Uterus (tissue), 4 donors: ENCODE measurements at places on chromosomes 12 and 14. TPM values are rescaled to one million over a fixed set of nuclear protein-coding genes. Genes with fewer than 3 reads are reported as not detected.

The SNAPC1 gene
- 8.5 TPM for total RNA-seq

The TXNRD1 gene
- 76.0 TPM for total RNA-seq

The PPP1R1A gene
- 9.0 TPM for total RNA-seq

The IRAK3 gene
- total RNA-seq: 29.1 TPM

GRCh38 chr14:21227150-21227549, 42.1 kb downstream of the HNRNPC start:
- DNase-seq: no peak

DNA sequence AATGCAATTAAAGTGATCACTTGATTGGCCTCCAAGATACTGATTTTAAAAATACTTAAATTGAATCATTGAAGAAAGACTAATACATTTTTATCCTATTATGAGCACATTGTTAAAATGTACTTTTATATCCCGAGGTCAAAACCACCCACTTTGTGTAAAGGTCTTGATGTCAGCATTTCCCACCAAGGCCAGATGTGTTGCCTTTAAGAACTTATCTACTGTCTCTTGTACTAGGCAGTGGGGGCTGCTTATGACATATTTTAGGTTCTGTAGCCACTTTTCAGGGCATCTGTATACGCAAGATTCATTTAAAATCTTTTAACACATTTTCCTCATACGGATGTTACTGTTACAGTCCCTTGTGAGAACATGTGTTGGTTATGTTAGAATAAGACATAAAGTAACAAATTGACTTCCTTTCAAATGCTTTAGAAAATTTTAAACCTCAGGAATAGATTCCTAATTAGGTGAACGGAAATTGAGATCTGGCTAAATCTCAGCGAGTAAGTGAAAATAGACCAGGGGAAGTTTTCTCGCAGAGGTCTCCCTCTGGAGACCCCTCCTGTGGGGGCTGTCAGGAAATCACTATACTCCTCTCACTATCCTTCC, 456.2 kb downstream of the ADAMTS20 start:
- no peak for DNase-seq

The GRIN2B gene
- total RNA-seq: under 0.01 TPM

DNA sequence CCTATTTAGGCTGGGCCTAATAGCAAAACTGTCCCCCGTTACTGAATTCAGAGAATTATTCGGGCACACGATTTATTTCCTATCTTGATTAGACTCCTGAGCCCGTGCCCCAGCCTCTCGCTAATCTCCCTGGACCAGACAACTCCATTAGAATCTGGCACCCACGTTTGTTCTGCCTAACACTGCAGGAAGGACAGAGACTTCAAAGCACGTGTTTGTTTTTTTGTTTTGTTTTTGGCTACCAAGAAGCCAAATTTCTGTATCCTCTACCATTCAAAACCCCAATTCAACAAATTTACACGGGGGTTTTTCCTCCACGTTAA, 4.8 kb downstream of the USP44 start:
- no peak for DNase-seq

DNA sequence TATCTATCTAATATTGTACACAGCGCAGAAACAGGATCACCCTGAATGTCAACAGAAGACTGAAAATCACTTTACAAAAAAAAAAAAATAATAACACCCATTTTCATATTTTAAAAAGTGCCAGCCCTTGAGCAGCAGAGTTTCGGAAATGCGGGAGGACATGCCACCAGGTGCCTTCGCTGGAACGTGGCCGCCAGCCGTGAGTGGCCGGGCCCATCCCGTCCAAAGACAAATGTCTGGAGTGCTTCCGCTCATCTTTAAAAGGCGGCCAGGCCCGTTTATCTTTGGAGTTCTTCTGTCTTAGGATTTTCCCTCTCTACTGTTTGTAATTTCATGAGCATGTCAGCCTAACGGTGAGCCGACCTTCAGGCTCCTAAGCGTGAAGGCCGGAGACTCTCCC, 43.5 kb downstream of the LRTM2 start:
- DNase-seq: no peak

The IFNG-AS1 gene
- total RNA-seq: not detected

- DNase-seq: no peak
Observed at GRCh38 chr14:54106661-54107377, 150.2 kb upstream of the BMP4 start.

- DNase-seq: no peak
Observed at GRCh38 chr12:112645586-112645985, 146.0 kb upstream of the RPH3A start.

- DNase-seq: no peak
Observed at GRCh38 chr14:54396183-54396492, 669 bp upstream of the CDKN3 start.

The RNASE3 gene
- total RNA-seq: not detected

GRCh38 chr12:69247268-69248018, 8.1 kb downstream of the CPSF6 start:
- DNase-seq: no peak

The KRT83 gene
- total RNA-seq: 0.21 TPM

- no peak for DNase-seq
Observed at GRCh38 chr12:66716522-66716921, 37.6 kb upstream of the GRIP1 start.

DNA sequence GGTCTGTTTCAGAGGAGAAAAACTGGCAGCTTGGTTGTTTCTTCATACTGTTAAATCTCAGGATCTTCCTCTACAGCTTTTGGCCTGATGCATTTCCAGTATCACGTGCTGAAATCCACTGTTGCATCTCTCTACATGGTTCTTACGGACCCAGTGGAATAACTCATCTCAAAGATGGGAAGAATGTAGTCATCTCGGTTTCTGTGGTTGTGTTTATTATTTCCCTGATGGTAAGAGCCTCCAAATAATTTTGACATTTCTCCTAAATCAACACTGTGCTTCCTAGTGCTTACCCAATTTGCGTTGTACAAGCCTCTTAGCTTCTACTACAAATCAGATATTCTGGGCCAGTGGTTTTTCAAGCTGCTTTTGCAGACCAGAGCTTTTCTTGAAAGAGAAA, 812.8 kb downstream of the C12orf50 start:
- no peak for DNase-seq

The GALNT8 gene
- 5.8 TPM for total RNA-seq

GRCh38 chr12:121120323-121120722, 12.4 kb upstream of the P2RX7 start:
- DNase-seq: no peak

DNA sequence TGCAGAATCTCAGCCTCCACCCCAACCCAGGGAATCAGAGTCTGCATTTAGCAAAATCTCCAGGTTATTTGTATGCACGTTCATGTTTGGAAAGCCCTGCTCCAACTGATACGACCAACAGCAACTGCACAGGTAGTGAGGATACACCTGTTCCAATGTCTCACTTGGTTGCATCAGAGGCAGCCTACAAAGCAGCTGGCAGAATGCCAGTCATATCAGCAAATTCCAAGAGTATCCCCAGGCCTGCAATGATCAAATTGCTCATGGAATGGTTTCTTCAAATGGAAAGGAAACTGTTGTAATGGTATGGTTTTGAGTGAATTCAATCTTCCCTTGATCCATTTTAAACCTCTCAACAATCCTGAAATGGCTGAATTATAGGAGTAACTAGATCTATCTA, 75.4 kb downstream of the GRIP1 start:
- DNase-seq: no peak

DNA sequence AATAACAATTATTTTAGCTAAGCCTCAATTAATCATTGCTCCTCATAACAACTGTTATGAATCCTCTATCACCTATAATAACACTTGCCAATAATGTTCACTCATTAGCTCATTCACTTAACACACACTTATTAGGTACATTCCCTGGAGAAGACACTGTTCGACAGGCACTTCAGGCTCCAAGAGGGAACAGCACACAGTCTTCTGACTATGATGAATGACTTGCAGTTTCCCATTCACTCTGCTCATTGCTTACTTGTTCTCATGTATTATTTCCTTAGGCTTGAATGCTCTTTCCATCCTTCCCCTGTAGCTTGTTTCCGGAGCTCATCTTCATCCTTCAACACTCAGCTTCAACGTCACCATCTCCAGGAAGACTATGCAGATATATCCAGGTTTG, 437.3 kb downstream of the TMEM132D start:
- DNase-seq: no peak

- DNase-seq: no peak
Observed at GRCh38 chr12:128853600-128854197, 421 bp downstream of the GLT1D1 start.

DNA sequence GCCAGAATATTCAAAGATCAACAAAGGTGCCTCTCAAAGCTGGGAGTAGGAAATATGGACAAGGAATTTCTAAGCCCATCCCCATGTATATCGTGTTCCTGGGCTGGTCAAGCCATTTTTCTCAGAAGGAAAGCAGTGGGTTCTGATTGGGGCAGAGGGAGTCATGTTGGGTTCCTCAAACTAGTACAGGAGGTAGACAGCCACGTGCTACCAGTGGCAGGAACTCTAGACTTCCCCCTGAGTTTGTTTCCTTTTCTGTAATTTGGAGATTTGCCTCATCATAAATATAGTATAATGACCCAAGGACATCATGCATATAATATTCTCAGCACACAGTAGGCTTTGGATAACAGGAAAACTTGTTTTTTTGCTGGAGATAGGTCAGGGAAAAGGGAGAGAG, 16.4 kb upstream of the PLEKHH1 start:
- no peak for DNase-seq

DNA sequence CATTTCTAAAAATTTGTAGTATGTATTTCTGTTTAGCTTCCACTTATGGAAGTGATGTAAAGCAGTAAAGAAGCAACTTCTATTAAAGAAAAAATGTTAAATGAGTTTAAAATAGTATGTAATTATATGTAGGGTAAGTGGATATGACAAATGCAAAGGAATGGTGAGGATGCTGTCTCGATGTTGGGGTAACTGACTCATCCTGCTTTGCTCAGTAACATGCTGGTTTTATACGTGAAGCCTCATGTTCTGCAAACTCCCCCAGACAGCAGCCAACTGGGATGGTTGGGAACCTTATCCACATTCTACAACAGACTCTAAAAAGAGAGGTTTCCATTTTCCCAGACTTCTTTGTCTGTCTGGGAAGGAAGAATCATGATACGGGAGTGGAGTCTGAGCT, 1006.4 kb upstream of the TMEM132C start:
- DNase-seq: no peak

- DNase-seq: no peak
Observed at GRCh38 chr12:44968965-44969364, 81.9 kb downstream of the DBX2 start.

The CBLN3 gene
- total RNA-seq: 1.3 TPM

DNA sequence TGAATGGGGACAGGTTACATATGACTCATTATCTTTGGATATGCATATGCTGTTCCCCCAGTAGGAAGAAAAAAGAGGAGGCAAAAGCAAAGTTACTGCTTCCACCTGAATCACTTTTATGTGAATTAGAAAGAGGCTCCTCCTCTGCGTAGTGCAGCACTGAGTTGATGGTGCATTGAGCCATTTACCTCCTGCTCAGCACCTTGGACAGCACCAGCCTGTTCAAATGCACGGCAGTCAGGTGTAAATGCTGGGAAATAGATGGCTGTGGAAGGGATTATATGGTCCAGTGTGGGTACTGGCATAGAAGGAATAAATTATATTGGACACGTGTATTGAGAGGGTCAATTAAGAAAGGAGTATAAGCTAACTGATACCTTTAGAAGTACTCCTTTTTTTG, 541.9 kb upstream of the SEL1L start:
- DNase-seq: no peak

The PPP1R36 gene
- not detected for total RNA-seq

GRCh38 chr14:95204705-95205104, 47.4 kb upstream of the DICER1 start:
- DNase-seq: no peak

The KLRD1 gene
- total RNA-seq: 3.2 TPM

DNA sequence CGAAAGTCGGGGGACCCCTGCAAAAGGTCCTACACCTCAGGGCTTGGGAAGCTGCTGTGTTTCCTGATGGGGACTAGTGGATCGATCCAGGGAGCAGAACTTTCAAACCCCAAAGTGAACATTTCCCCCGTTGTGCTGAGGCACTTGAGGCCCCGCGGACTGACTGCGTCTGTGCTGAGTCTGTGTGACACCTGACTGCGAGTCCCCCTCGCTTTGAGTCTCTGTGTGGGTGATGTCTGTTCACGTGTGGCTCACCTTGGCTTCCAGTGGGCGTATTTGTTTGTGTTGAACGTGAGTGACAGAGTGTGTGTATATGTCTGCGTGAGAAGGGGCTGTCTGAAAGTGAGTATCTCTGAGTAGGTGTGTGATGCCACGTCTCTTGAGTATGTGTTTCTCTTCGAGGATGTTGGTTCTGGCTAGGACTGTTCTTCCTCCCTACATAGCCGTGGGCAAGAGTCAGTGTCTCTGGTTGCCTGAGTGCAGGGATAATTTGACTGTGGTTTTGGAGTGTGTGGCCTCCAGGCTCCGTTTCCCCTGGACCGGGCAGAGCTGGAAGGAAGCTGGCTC, 1.3 kb downstream of the TEAD4 start:
- no peak for DNase-seq

DNA sequence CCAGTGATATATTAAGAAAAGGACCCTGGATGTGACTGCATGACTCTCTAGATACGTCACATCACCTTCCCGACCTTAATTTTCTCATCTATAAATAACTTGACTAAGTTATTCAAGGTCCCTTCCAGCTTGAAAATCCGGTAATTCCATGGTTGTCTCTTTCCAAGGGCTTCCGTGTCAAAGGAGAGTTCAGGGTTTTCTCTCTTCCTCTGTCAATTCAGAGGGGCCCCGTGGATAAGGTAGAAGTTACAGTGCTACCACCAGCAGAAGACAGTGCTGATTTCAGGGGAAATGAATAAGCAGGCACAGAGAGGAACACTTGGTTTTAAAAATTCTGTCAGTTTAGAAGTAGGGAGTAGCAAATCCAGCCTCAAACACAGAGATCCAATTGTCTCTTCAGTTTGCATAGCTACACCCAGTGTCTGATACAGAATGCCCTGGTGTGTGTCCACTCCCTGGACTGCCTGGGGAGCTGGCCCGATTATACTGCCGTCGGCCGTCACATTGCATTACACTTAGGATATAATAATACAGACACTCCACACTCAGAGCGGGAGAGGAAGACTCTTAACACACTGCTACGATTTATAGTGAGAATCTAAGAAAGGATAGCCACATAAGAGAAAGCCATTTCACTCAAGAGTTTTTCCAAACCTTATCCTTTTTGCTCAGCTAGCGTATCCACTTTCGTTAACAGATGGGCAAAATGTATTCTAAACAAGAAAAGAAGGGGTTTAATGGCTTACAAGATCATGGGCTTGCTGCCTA, 54.7 kb upstream of the GTF2A1 start:
- DNase-seq: no peak

The TAS2R10 gene
- total RNA-seq: not detected

- no peak for DNase-seq
Observed at GRCh38 chr12:105110851-105111250, 3.3 kb downstream of the WASHC4 start.

The AGAP2 gene
- total RNA-seq: 3.8 TPM

The HOTAIR gene
- 2.1 TPM for total RNA-seq

The BMAL2 gene
- total RNA-seq: under 0.01 TPM

DNA sequence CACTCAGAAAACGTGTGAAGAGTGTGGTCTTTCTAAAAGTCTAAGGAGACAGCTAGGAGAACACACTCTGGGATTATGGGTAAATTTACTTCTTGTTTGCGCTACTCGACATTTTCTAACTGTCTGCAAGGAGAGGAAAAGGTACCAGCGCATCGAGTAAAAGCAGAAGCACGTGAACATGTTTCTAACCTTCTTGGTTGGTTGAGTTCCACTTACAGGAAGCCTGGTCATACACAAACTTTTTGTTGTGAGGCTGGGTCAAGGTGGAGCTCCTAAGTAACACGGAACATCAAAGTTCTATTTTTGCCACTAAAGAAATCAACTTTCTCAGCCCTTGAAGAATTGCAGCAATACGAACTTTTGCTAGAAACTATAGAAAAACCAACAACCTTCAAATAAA, 20.0 kb downstream of the ANKLE2 start:
- no peak for DNase-seq

GRCh38 chr12:7899755-7900154, 27.0 kb upstream of the SLC2A14 start:
- no peak for DNase-seq
